ENCODE measurements at places on chromosomes 16 and 17.

GRCh38 chr17:32586666-32587065 is 99.9 kb downstream of the CDK5R1 start:
- no peak for DNase-seq

DNA sequence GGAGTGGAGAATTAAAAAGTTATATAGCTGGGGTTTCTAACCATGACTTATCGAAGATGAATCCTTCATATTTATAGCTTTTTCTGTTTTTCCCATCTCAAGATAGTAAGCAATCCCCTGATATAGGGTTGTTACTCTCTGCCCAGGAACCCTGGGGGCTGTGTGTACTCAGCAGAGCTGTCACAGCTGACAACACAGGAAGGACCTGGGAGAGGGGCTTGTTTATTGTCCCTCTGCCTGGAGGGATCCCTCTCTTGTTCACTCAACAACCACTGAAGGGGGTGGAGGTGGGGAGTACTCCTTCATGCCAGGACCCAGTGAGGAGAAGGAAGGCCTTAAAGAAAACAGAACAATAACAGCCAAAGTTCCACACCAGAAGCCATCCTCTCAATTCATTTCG is 19.8 kb downstream of the ASIC2 start:
- no peak for DNase-seq

- no peak for DNase-seq
These were observed 31.3 kb downstream of the SPOP start for GRCh38 chr17:49646391-49647255.

GRCh38 chr16:27729516-27730304 is 179.8 kb downstream of the KATNIP start:
- DNase-seq = peak; percentile 10

- no peak for DNase-seq
These were observed 534.1 kb downstream of the GRIN2A start for GRCh38 chr16:9647981-9648701.

Measured in hypothalamus (tissue), 51 donors.